ENCODE measurements at places on chromosomes 13 and 19.

DNA sequence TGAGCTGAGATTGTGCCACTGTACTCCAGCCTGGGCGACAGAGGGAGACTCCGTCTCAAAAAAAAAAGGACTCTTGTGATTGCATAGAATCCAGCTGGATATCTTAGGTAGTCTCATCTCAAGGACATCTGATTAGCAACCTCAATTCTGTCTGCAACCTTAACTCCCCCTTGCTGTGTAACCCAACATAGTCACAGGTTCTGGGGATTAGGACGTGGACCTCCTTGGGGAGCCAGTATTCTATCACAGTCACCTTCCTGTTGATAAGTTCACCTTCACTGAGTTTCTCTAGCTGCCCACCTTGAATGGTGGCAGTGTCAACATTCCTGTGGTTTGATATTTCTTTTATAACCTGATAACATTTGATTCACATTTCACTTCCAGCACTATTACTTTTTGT lies 27.2 kb downstream of the GPR18 start:
- DNase-seq = no peak

- DNase-seq = no peak
Measured at GRCh38 chr13:38707460-38707859, 20.6 kb downstream of the FREM2 start.

DNA sequence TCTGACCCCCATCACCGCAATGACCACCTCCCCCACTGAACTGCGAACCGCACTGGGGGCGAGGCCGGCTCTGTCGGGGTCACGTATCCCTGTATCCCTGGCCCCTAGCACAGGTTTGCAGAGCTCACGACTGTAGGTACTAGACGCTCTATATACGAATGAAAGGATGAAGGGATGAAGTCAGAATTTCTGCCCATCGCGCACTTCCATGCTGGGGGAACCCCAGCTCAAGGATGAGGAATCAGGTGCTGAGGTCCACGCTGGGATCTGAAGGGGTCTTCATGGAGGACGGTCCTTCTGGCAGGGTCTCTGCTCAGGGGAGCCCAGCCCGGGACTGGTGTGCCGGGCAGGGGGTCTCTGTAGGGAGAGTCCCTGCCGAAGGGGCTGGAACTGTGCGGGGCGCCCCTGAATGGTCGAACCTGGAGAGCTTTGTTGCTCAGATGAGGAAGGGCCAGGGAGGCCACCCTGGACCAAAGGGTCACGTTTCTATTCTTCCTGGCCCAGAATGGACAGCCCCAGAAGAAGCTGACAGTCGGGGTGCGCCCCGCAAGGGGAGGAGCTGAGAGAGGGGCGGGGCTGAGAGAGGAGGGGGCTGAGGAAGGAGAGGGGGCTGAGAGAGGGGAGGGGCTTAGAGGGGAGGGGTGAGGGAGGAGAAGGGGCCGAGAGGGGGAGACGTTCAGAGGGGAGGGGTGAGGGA lies 37.9 kb upstream of the SEMA6B start:
- DNase-seq = no peak

DNA sequence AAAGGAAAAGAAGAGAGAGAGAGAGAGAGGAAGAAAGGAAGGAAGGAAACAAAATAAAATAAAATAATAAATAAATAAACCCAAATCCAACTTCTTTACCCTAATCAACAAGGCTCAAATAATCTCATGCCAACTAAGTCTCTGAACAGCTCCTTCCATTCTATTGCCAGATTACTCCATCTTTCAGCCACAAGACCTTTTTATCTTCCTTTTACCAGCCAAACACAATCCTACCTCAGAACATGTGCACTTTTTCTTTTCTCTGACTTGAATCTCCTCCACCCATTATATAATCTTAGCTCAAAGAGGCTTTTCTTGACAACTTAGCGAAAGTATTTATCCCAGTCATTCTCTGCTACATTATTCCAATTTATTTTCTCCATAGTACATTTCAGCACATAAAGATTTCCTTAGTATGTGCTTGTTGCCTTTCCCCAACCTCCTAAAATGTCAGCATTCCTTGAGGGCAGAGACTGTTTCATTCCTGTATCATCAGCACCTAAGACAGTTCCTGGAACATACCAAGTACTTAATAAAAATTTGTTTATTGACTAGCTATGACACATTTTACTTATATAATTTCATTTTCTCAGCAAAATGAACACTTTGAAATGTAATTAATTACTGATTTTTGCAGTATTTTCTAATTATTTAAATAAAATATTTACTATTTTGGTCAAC lies 33.5 kb upstream of the USPL1 start:
- DNase-seq = no peak

GRCh38 chr13:19088416-19088815 lies 93.2 kb downstream of the TUBA3C start:
- no peak for DNase-seq

DNA sequence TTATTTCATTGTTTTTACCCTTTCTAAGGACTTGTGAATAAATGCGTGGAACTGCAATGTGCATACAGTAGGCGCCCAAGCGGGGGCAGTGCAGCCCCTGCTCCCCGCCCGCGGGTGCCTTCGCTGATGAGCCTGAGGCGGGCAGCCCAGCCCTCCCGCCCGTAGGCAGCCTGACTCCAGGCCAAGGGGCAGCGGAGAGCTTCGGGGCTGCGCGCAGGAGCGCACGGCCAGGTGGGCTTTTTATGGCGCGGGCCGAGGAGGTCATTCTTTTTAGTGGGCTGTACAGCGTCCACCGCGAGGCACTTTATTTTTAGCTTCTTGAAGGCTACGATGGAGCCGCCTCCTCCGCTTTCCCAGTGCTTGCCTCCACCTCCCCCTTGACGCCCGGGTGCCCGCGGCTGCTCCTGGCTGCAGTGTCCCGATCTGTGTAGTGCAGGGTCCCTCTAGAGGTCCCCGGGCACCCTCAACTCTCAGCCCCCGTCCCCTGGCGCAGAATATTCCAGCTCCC lies 60.5 kb downstream of the CCNE1 start:
- DNase-seq = peak; percentile 8

DNA sequence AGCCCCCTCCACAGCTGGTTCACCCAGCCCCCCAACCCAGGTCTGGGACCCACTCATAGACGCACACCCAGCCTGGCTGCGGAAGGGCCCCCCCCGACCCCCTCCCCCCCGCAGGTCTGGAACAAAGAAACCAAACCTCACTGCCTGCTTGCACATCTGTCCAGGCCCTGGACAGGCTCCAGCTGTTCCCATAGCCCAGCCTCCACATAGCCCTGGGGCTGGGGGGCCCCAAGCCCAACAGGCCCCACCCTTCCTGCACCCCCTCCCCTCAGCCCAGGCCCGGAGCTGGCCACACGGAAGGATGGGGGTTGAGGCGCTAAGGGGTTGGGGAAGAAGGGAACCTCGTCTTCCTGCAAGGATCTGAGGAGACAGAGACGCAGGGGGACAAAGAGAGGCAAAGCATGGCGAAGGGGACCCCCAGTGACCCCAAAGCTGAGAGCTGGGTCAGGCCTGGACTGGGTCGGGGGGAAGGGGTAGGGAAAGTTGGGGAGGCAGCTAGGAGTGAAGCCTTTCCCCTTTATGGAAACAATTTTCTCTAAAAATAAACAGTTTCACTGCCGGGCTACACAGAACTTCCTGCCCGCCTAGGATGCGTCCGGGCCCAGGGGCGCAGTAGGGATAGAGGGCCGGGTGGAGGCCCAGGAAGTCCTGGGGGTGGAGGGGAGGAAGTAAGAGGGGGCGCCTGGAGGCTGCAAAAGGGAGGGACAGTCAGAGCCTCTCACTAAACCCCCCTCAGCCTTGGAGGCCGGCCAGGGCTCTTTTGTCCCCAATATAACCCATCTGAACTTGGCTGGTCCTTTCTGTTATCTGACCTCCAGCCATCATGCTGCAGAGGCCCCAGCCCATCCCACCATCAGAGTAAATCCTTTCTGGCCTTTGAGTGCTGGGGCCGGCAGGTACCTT lies 2.4 kb downstream of the KANK2 start:
- no peak for DNase-seq

GRCh38 chr19:49912965-49913685 lies 15.9 kb upstream of the ATF5 start:
- DNase-seq = no peak

DNA sequence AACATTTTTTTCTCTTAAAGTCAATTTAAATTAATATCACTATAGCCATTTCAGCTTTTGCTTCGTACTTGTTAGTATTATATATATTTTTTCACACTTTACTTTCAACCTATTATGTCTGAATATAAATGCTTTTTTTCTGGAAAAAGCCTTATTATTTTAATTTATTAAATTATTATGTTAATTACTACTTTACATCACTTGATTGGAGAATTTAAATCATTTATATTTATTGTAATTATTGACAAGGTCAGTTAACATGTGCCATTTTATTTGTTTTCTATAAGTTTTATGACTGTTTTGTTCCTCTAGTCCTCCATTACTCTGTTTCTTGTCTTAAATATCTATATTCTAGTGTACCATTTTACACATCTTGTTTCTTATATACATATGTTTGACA lies 1333.4 kb upstream of the MIR17HG start:
- DNase-seq = no peak

DNA sequence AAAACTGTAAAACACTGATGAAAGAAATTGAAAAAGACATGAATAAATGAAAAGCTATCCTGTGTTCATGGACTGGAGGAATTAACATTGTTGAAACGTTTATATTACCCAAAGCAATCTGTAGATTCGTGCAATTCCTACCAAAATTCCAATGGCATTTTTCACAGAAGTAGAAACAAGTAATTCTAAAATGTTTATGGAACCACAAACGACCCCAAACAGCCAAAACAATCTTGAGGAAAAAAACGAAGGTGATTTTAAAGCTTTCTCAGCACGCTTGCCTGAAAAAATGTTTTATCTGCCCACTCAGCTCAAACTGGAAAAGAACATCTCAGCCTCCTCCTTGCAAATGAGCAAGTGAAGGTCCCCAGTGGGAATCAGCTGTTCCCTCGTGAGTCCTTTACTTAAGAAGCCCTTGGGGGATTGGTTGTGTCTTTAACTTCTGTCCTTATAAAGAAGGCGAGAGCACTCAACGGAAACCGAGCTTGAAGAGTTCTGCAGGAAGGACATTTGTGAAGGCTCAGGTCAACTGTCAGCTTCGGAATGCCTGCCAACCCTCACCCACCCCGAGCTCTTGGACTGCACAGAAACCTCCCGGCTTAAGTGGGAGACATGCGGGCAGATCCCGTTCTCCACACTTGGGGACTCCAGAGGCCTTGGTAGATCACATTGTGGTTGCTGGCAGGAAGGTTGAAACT lies 256.0 kb upstream of the IRS2 start:
- no peak for DNase-seq

- no peak for DNase-seq
Measured at GRCh38 chr13:97021241-97021640, 27.0 kb upstream of the OXGR1 start.

DNA sequence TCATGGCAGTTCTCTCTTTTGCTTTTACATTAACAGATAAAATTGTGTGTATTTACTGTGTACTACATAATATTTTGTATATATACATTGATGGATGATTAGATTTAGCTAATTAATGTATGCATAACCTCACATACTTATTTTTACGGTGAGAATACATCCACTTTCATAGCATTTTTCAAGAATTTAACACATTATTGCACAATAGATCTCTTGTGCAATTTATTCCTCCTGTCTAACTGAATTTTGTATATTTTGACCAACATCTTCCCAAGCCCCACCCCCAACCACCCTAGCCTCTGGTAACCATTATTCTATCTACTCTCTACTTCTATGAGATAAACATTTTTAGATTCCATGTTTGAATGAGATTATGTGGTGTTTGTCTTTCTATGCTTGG lies 194.7 kb downstream of the RBM26 start:
- no peak for DNase-seq

DNA sequence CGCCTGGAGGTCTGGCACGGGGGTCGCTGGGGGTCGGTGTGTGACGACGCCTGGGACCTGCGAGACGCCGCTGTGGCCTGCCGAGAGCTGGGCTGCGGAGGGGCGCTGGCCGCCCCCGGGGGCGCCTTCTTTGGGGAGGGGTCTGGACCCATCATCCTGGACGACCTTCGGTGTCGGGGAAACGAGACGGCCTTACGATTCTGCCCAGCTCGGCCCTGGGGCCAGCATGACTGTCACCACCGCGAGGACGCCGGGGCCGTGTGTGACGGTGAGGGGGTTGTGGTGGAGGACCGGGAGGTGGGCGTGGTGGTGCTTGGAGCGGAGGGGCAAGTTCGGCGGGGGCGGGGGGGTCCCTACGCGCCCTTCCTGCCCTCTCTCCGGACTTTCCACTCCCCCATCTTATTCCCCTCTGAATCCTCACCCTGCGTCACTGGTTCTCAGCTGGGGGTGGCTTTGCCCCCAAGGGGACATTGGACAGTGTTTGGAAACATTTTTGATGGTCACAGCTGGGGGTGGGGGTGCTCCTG lies 5.5 kb downstream of the SSC5D start:
- DNase-seq = no peak

GRCh38 chr19:2503521-2504109 lies 27.7 kb downstream of the GADD45B start:
- peak; percentile 81 for DNase-seq

GRCh38 chr13:48819376-48819775 lies 156.3 kb upstream of the FNDC3A start:
- DNase-seq = no peak

- no peak for DNase-seq
Measured at GRCh38 chr13:100297413-100297812, 208.5 kb downstream of the PCCA start.

- DNase-seq = no peak
Measured at GRCh38 chr13:109548374-109548773, 238.0 kb downstream of the IRS2 start.

DNA sequence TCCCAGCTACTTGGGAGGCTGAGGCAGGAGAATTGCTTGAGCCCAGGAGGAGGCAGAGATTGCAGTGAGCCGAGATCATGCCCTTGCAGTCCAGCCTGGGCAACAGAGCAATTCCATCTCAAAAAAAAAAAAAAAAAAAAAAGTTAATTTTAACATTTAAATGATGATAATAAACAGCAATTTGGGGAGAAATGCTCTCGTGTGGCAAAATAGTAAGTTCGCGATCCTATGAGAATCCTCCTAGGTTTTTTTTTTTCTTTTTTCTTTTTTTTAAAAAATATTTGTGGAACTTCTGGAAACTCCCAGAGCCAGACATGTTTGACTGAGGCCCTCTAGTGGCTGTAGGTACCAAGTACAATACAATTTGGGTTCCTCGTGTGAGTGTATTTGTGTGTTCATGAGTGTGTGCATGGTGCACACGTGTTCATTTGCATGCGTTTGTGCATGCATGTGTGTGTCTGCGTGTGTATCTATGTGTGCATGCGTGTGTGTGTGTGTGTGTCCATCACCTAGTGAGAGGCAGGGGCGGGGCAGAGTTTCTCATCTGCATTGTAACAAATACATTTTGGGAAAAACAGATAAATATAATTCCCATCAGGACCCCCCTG lies 31.2 kb downstream of the TMPRSS9 start:
- peak; percentile 37 for DNase-seq
